ENCODE measurements at places on chromosomes 7 and 10.
A peak's percentile ranks its signal among the peaks of the same experiment; 100 is the strongest.

DNA sequence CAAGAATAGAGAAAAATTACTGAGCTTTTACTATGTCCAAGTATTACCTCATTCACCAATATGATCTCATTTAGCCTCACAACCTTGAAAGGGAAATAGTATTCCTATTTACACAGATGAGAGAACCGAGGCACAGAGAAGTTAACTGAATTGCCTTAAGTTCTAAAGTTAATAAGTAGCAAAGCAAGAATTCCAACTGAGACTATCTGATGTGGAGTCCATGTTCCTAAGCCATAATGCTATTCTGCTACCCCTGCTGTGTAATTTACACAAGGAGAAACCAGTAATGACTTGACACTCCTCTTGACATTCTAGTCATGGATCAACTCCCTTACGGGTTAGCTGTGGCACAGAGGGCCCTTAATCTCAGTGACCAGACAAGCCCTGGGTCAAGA lies 60.7 kb downstream of the ABCB4 start:
- no peak for DNase-seq

DNA sequence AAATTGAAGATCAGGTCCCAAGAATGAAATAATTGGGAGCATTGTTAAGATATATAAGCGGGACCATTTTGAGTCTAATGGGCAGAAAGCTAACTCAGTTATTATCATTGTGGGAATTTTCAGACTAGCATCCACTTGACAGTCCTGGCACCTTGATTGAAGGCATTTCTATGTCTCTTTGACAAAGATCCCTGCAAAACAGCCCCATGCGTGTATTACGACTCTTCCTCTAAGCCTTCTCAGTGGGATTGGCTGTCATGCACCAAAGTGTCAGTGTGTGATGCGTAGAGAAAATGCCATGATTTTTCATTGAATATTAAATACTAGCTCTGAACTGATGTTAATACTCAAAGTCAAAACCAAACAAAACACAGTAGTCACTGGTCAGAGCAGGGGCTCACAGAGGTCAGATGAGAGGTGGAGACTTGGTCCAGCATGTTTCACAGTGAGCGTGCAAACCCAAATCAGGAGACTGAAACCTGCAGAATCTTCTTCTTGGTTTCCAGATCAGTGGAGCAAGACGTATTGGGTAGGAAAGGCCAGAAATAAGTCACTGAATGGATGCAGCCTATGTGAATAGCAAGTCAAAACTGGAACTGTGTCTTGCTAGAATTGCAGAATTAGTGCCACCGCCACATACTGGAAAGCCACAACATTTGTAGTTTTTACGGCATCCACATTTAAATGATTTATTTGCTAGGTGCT lies 303.6 kb upstream of the AKR1E2 start:
- no peak for DNase-seq

DNA sequence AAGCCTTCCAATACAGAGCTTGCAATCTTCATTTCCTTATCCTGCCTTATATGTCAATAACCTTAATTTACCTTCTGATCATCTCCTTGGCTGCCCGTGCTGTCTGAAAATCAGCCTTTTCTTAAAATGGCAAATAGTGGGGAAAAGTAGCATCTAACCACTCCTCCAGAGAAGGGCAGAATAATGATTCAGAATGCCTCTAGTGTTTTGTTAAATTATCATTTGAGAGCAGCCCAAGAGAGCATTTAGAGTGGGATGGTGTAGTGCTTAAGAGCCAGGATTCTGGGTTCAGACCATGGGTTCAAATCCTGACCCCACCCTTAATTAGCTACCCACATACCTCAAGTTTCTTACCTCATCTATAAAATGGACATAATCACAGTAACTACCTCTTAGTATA lies 4.6 kb upstream of the TMEM139 start:
- no peak for DNase-seq

GRCh38 chr7:73879977-73880681 lies 19.2 kb downstream of the TMEM270 start:
- DNase-seq: peak; percentile 59

DNA sequence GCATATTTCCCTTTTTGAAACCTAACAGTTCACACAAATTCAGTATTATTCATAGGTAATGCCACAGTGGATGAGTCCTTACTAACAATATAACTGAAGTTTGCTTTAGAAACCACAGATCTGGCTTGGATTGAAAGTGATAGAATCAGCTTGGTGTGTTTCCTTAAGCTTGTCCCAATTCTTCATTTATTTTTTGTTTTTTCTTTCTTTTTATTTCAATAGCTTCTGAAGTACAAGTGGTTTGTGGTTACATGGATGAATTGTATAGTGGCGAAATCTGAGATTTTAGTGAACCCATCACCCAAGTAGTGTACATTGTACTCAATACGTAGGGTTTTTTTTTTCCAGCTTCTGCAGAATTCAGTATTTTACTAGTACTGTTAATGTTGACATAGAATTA lies 518.2 kb upstream of the SEMA3D start:
- DNase-seq: no peak

GRCh38 chr10:75827587-75828021 lies 396.2 kb downstream of the LRMDA start:
- no peak for DNase-seq

GRCh38 chr10:62373639-62373994 lies 552 bp upstream of the ZNF365 start:
- DNase-seq: no peak

- no peak for DNase-seq
These were observed 96.5 kb downstream of the ORC5 start for GRCh38 chr7:104111271-104111670.

DNA sequence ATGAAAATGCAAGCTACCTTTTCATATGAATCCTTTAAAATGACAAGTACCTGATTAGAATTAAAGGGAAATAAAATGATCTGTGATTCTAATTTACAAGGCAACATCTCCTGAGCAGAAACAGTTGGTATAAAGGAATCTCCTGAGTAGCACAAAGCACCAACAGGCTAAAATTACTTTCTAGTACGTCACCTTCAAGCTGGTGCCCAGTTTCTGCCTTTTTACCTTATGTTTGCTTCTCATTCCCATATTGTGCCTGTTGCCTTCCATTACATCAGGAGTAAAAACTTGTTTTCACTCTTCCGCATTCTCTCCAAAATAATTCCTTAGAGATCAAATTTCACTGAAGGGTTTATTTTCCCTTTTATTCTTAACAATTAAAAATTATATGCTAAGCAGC lies 587.1 kb upstream of the KCND2 start:
- DNase-seq: no peak

Measured in AG09319 (cell line).